ENCODE measurements at places on chromosomes 2 and 18.

- no peak for DNase-seq
Observed at GRCh38 chr2:230998882-230999281, 3.0 kb downstream of the SPATA3 start.

- no peak for DNase-seq
Observed at GRCh38 chr2:127149384-127149783, 42.4 kb upstream of the BIN1 start.

GRCh38 chr18:26215247-26215970 is 10.8 kb upstream of the TAF4B start:
- peak; percentile 40 for DNase-seq

DNA sequence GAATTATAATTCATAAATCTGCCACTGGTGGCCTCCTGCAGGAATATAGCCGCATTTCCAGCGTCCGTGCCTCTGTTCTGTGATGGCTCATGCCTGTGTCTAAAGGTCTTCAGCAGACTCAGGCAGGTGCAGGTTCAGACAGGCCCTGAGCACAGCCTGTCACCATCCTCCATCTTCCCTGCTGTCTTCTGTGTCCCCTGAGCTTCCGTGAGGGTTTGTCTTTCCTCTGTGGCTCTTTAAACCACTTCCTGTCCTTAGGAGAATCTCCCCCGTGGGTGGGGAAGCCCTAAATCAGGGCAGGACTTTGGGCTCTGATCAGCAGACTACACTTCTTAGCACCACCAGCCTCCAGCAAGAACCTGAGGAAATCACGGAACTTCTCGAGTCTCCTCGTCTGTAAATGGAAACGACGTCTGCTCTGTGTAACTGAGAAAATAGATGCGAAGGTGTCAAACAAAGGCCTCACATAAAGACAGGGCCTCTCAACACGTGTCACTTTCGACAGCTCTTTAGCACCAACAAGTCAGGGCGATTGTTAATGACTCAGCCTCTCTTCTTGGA is 24.1 kb upstream of the NFATC1 start:
- no peak for DNase-seq

DNA sequence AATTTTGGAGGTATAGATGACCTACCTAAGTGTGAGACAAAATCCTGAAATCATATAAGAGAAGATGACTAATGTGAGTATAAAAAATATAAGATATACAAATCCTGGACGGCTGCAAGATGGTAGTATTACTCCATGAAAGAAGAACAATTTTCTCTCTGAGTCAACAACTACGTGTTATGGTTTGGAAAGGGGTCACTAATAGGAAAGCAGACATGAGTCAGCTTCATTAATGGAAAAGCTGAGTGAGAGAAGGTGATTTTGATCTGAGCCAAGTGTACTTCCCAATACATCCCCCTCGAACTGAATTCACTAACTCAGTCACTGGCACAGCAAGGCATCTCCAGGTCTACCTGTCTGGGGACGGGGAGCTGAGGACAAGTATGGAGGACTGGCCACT is 20.1 kb upstream of the SELENOI start:
- no peak for DNase-seq

DNA sequence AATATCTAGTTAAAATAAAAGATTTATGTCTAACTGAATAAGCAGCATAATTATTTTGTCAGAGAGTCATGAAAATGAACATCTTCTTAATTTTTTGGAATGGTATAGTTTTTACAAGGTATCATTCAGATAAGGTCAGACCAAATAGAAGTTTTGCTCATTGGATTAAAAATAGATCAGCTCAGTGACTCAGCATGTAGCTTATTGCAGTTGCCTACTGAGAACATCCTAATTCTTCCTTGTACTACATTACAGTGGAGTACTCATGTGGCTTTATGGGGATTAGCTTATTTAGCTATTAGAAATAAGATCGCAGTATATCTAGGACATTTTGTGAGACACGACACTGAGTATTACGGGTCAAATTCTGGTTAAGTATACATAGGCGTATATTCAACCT is 38.2 kb upstream of the PPM1B start:
- no peak for DNase-seq

DNA sequence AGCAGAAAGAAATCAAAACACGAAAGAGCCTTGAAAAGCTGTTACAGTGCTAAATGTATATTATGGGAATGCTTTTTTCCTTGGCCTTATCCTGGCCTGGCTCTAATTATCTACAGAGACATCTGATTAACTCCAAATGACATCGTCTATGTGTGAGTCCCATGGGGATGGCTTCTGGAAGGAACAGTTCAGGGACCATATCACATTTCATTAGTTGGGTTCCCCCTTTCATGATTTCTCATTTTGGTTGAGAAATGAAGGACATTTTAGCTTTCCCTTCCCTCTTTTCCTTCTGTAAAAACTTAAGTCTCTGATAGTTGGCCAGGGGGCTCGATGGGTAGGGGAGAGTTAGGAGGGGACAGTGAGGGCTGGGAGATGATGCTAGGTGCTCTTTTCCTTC is 116.7 kb downstream of the PRKCE start:
- no peak for DNase-seq

DNA sequence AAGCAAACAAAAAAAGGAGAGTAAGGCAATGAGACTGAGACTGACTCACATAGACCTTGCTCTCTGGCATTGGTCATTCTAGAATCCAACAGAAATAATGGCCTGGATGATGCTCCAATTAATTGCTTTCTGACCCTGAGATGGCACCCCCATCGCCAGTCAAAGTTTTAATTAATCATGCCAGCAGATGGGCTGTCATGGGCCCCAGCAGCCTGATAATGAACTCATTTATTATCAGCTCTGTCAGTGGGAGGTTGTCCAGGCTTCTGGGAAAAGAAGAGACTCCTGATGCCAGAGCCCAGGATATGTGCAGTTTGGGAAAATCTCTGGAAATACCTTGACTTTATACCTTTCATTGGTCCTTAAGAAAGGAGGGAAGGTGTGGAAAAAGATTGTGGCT is 115.2 kb downstream of the XRCC5 start:
- no peak for DNase-seq

DNA sequence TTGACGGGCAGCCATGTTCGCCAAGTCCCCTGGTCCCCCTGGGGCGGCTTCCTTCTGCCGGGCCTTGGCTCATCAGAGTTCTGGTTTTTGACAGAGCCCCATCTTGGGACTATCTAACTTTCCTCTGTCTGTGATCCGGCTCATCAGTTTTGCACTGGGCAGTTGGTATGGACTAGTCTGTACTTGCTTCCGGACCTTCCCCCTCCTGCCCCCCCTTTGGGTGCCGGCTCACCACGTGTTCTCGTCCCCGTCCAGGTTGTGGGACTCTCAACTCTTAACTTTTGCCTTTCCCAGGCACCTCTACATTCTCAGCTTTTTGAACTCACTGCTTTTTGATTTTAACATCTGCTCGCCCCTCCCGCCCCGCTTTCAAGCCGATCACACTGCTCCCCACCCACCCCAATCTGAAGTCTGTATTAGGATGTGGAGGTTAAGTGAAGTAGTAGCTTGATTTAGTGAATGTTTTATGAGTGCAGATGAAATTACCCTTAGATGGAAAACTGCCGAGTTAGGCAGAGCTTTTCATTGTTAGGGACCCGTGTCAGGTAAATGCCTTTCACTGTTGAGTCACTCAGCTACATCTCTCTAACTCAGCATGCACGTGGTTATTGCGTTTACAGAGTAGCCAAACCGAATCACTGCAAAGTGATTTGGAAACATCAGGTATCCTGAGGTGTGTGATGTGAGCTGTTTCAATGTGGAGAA is 874 bp downstream of the WDR43 start:
- peak; percentile 39 for DNase-seq
